ENCODE measurements at places on chromosomes 2 and 18.
A peak's percentile ranks its signal among the peaks of the same experiment; 100 is the strongest.

- no peak for DNase-seq
These were observed 130.6 kb upstream of the HAAO start for GRCh38 chr2:42922790-42923579.

DNA sequence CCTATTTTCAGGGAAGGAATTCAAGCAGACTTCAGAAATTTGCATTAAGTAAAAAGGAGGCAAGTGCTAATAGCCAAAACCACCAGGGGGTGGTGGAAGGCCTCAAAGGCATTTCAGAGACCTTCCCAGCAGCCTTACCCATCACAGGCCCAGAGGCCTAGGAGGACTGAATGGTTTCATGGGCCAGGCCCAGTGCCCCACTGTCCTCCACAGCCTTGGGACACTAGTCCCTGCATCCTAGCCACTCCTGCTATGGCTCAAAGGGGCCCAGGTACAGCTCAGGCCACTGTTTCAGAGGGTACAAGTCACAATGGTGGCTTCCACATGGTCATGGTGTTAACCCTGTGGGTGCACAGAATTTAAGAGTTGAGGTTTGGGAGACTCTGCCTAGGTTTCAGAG is 58.6 kb upstream of the CHAC2 start:
- DNase-seq, result no peak

DNA sequence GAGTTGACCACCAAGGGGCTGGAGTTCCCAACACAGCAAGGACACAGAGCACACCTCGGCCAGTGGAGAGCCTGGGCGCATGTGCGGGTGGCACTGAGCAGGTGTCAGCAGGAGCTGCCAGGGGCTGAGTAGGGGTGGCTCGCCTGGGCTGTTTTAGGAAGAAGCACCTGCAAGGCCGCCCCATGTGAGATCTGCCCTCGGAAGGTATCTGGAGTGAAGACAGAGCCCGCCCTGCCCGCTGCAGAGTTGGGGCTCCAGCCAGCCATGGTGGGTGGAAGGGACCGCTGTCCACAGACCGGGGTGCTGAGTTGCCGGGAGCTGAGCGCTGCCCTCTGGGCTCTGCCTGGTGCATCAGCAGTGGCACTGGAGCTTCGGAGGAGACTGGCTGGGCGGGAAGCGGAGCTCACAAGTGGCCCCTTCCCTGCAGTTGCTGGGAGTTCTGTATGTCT is 35.2 kb downstream of the MTERF4 start:
- DNase-seq, result peak; percentile 25

DNA sequence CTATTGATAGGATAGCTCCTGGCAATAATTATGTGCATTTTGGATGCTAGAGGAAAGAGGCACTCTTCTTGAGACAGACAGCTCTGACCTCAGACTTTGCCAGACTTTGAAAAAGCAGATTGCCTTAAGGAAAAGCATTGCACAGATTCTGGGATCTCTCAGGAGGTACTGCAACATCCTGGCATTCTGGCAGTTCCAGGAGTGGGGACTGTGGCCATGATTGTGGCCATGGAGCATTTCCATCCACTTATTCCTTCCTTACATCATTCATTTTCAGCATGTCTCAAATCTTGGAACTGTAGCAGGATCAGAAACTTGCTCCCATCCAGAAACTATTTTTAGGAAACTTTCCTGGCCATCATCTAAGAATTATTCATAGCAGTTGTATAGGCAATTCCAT is 144.9 kb upstream of the FOSL2 start:
- no peak for DNase-seq

GRCh38 chr2:40242315-40242714 is 209.6 kb downstream of the SLC8A1 start:
- DNase-seq, result no peak

GRCh38 chr2:50564766-50565165 is 467.2 kb downstream of the NRXN1 start:
- DNase-seq, result no peak

DNA sequence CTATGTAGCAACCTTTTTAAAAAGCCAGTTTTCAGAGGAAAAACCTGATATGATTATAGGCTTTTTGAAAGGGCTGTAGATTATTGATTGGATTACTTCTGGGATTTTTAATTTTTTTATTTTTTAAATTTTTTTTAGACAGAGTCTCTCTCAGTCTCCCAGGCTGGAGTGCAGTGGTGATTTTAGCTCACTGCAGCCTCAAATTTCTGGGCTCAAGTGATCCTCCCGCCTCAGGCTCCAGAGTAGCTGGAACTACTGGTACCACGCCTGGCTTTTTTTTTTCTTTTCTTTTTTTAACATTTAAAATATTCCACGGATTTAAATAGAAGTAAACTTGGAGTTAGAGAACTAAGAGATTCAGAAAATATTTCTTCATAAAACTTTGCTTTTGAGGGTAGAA is 1.2 kb downstream of the MRPL19 start:
- DNase-seq, result peak; percentile 49

GRCh38 chr2:68909793-68910674 is 38.8 kb upstream of the BMP10 start:
- peak; percentile 71 for DNase-seq

GRCh38 chr2:17813742-17814473 is 2.4 kb upstream of the MSGN1 start:
- DNase-seq, result no peak

GRCh38 chr18:56481751-56482150 is 156.6 kb downstream of the TXNL1 start:
- no peak for DNase-seq

- DNase-seq, result no peak
These were observed 250.0 kb downstream of the SMAD2 start for GRCh38 chr18:47680488-47680887.

GRCh38 chr2:128636802-128637147 is 318.1 kb upstream of the HS6ST1 start:
- no peak for DNase-seq

DNA sequence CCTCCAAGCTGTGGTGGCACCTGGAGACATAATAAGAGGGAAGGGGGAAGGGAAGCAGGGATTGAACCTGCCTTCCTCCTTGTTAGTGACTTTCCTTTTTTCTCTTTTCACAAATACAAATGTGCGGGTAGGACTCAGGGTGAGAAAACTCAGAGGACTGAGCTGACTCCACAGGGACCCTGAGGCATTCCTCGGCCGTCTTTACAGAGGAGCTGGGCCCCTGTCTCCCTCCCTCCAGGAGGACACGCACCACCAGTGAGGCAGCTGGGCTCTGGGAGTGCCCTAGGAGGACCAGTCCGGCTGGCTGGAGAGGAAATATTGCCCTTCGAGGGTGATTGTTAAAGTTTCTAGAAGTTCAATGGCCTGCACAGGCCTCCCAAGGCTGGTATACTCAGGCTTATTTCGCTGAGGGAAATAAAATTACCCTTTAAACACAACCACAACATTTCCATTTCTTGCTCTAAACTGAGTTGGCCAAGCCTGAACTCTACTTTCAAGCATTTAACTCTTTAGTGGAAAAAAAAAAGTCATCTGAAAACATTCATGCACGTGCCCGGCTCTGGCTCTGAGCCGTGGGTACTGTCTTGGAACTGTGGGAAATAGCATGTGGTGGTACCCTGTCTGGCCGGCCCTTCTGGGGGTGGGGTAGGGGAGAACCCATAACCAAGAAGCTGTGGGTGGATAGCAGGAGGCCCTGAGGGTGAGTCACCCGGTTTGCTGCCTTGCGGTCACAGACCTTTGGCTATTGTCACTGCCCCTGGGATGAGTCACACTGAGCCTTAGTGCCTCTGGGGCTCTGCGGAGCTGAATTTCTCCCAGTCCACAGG is 116.0 kb downstream of the COPS8 start:
- peak; percentile 68 for DNase-seq

- no peak for DNase-seq
These were observed 2.2 kb upstream of the GPR148 start for GRCh38 chr2:130726614-130727180.

Data from RKO (cell line).